ENCODE measurements at places on chromosomes 3 and 15.

- DNase-seq, result no peak
Measured at GRCh38 chr3:38662544-38662943, 13.1 kb upstream of the SCN5A start.

DNA sequence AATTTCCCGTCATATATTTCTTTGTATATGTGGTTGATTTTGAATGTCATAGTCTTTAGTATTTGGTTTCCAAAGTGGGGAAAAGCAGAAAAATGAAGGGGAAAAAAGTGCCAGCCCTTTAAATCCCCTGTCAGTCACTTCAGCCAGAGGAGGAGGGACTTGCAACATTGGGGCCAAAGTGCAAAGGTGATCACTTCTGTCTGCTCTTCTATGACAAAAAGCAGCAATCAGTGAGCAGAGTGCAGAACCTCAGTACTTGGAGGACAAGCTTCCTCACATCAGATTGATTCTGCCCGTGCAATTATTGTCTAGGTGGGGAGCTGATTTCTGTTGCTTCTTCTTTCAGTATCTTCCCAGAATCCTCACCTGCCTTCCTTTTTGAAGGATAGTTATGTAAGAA lies 60.0 kb downstream of the STT3B start:
- no peak for DNase-seq

DNA sequence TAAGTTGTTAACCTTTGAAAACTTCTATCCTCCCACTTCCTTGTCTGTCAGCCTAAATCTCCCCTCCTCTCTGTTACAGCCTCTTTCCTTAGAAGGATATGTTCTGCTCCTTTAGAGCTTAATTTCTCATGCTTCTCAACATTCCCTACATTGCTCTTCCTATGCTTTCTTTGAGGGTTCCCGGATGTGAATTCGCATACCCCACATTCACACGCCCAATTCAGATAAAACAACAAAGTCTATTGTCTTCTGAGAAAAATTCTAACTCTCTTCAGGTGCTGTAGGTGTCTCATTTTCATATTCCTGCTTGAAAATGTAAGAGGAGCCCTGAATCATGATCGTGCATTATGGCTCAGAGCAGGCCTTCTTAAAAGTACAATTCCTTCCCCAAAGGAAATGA lies 171.8 kb upstream of the DPH6 start:
- DNase-seq, result no peak

GRCh38 chr3:172057059-172057458 lies 17.7 kb downstream of the FNDC3B start:
- DNase-seq, result no peak

DNA sequence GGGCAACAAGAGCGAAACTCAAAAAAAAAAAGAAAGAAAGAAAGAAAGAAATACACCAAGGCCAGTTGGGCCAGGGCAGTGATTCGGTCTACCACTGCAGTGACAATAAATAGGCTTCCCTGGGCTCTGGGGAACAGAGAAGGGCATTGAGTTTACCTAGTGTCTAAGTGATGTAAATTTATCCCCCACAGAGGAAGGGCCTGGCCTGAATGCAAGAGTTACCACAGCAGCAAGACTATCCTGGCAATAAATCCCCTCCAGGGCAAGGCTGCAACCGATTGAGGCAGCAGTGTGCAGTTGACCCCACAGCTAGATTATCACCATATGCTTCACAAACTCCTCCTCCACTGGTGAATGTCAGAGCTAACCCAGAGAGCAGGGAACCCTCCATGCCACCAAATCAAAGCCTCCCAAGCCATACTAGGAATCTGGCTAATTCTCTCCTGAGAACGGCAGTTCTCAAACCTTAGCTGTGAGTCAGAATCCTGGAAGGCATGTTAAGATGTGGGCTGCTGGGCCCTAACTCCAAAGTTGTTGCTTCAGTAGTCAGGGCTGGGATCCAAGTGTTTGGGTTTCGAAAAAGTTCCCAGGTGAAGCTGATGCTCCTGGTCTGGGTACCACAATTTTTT lies 64.3 kb upstream of the GATM start:
- no peak for DNase-seq

DNA sequence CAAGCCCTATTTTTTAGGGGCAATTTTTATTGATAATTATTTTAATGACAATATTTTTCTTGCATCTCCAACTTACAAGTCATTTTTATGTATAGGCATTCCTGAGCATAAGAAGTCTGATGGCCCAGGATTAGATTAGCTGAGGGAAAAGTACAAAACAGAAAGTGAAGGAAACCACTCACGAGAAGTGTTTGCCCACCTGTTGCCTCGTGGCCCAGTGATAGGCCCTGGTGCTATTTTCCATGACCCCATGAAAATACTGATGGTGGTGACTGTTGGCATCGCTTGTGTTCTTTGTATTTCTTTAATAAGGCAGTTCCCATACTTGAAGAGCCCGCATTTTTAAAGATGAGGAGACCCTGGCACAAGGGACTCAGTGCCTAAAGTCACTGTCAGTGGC lies 7.9 kb upstream of the LMCD1 start:
- no peak for DNase-seq

DNA sequence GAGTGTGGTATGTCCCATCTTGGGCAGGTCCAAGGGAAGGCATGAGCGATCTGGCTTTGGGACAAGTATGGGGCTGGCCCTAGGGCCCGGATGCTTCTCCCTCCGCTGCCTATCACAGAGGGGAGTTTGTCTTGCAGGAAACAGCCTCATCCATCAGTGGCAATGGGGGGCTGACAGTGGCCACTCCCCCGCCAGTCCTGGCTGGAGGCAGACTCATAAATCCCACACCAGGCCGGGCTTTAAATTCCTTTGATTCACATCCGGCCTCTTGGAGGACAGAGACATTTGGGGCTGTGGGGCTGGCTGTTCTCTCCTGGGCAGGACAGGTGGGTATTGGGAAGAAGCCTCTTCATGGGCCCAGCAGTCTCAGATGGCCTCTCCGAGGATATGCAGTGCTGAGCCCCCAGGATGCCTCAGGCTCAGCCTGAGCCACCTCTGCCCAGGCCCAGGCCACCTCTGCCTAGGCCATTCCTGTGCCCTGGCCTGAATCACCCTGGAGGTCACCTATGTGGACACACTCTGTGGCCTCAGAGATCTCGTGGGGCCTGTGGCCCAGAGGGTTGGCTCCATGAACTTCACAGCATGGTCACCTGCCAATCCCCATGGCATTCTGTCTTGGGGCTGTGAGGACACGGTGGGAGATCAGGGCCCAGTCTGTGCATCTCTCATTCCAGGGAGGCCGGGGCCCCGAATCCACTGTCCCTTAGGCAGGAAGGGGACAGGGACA lies 84.2 kb upstream of the GOLGA6L4 start:
- DNase-seq, result no peak

DNA sequence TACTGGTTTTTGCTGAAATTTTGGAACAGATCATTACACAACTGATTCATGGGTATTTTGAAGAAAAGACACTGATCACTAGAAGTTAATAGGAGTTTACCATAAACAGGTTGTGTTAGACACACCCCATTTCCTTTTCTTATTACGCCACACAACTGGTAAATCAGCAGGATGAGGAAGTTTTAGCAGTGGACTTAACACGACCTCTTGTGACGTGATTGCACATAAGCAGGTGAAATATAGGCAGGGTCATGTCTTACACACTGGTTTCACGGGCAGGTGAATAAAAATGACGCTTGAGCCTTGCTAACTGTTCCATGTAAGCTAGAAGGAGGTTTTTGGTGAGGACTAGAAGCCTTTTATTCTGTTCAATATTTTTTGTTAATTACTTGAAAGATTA lies 27.1 kb upstream of the TPRG1 start:
- no peak for DNase-seq

DNA sequence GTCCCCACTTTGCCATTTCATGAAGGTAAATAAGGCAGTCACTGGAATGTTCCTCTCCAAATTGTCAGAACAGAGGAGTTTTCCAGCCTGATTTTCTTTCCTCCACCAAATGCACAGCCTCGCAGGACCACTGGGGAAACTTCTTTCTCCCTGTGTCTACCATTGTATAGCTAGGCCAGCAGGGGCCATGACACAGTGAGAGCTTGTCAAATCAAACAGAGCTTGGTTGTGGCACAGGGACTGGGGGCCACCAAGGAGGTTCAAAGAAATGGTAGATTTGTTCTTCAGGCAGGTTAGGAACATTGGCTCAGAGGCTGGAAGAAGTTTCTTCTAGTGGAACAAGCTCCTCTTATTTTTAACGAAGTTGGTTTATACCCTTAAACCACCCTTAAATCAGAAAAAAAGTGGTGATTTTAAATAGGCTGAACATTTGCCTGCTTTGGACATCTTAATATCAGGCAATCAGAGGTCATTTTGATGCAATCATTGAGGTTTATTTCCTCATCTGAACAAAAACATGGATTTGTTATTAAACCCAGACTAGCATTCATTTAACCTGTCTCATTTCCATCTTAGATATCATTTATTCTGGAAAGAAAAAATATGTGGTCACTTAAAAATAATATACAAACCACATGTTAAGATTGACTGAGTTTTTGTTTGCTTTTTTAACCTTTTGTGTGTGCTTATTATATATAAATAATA lies 105.6 kb downstream of the GTPBP8 start:
- no peak for DNase-seq

DNA sequence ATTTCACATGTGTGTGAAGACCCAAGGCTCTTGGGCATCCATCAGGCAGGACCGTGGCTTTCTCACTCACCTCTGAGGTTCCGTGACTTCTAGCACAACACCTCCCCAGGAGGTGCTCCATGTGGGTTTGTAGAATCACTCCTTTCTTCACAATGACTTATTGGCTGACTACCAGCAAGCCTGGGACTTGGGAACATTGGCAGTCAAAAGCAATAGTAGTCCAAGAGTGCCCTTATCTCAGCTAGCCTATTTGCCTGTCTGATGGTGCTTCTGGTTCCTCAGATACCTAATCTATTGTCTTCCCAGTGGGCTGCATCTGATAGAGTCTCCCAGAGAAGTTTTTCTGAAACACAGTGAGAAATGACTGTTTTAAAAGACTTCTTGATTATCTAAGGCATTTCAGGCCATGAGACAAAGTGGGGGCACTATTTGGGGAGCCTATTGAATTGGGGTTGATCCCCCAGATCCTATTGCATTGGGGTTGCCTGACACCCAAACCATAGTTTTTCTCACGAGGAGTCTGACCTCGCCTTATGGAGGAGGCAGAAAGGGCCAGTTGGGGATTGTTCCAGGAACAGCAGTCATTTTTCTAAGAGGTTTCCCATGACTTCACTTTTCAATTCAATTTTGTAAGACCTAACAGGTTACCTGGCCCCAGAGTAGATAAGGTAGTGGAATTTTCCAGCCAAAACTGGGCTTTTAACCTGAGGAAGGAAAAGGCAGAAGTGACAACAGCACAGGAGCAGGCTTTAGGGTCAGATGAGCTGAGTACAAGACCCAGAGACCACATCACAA lies 88.0 kb downstream of the CYP19A1 start:
- DNase-seq, result no peak

DNA sequence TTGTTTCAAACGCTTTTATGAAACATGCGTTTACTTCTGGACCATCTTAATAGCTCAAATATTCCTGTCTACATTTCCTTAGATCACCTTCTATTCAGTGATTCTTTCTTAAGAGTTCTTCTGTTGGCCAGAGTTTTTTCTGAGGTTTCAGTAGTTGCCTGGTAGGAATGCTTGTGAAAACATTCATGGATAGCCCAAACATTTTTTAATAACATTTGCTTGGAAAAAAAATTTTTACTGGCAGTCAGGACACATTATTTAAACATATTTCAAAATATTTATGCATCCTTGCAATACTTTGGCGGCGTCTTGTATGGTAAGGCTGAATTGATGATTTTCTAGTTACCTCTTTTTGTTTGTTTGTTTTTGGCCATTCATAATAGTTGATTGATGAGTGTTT lies 47.4 kb upstream of the ZBTB20 start:
- no peak for DNase-seq

DNA sequence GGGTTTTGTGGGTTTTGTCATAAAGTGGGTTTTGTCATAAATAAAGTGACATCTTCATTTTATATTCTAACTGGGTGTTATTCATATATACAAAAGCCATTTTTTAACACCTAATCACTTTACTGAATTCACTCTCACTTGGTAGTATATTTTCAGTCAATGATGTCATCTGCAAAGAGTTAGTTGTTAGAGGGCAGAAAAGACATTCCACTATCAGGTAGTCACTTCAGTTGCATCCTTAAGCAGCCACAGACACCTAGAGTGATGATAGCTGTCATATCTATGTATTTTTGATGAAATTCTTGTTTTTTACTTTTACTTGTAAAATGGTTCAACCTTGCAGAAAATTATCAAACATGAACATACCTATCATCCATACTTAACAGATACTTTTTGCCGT lies 89.0 kb downstream of the DHX36 start:
- no peak for DNase-seq

DNA sequence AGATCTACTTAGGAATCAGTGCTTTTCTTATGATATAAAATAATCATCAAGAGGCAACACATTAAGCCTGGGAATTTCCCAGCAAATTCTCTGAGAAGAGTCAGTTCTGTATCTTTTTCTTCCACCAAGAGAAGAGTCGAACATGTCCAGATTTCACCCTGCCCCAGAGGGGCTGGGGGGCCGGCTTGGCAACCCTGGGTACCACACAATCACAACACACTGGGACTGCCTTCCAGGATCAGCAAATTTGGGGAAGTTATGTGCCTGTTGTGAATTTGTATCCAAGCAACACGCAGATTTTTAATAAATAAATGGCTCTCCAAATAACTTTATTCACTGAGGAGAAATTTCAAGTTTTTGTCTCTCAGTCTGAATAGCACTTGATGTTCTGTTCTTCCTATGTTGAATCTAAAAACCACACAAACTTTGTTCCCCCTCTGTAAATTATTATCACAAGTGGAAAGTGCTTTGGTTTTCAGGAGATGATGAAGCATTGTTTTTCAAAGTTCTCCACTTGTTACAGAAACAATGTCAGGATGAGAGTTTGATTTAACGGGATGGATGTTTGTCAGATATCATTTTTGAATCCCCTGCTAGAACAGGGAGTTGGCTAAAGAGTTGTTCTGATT lies 357.2 kb downstream of the ZNF385D start:
- peak; percentile 51 for DNase-seq

- DNase-seq, result no peak
Measured at GRCh38 chr3:128794067-128794768, 68.2 kb downstream of the RAB7A start.

- no peak for DNase-seq
Measured at GRCh38 chr3:67324554-67324953, 326.4 kb downstream of the KBTBD8 start.

- DNase-seq, result no peak
Measured at GRCh38 chr3:128494367-128494650, 1.3 kb upstream of the GATA2 start.

DNA sequence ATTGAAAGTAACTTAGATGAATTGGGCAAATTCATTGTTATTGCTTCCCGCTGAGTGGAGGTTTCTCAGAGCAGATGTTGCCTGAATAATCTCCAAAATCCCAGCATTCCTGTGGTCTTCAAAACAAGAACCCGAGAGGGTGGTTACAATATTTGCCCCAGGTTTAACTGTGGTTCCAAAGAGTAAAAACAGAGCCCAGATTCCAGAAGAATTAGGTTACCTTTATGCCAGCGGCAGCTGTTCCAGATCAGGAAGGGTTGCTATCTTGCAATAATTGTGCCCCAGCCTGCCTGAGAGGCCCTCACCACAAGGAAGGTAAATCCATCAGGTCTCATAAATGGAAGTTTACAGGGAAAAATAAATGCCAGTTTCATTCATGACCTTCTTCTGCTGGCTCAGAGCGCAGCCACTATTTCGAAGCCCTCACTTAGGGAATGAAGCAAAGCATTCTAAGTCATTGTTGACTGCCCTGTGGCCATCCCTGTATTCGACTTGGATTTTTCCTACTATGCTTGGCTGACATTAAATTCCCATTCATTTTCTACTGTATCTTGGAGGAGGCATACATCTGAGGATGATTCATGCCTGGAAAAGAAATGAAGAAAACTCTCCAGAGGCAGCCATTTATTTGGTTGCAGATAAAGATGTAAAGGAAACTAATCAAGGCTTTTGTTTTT lies 54.6 kb downstream of the SSUH2 start:
- DNase-seq, result no peak

Data from left hindlimb (tissue), 1 donor.